ENCODE measurements at places on chromosomes 12 and 14. TPM values are rescaled to one million over a fixed set of nuclear protein-coding genes. Genes with fewer than 3 reads are reported as not detected.

- no peak for DNase-seq
Measured at GRCh38 chr14:89011355-89012281, 187.2 kb downstream of the TTC8 start.

AICDA gene
- total RNA-seq, result not detected

GRCh38 chr14:20333494-20333841 lies 389 bp upstream of the CCNB1IP1 start:
- no peak for DNase-seq

GRCh38 chr12:104443008-104443407 lies 13.7 kb upstream of the CHST11 start:
- no peak for DNase-seq

- DNase-seq, result no peak
Measured at GRCh38 chr12:51399891-51400290, 8.7 kb upstream of the GALNT6 start.

- DNase-seq, result no peak
Measured at GRCh38 chr14:32011225-32011624, 65.9 kb upstream of the ARHGAP5 start.

DNA sequence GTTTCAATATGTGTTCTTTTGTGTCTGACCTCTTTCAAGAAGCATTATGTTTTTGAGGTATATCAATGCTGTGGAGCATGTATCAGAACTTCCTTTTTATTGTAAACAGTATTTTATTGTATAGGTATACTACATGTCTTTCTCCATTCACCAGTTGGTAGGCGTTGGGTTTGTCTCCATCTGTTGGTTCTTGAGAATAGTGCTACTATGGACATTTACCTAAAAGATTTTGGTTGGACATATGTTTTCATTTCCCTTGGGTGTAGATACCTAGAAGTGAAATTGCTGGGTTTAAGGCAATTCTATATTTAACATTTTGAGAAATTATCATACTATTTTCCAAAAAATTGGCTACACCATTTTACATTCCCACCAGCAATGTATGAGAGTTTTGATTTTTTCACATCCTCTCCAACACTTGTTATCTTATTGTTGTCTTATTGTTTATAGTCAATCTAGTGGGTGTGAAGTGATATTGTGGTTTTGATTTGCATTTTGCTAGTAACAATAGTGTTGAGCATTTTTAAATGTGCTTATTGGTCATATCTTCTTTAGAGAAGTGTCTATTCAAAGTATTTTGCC lies 409.2 kb downstream of the IPO8 start:
- DNase-seq, result no peak

- no peak for DNase-seq
Measured at GRCh38 chr12:124279315-124279714, 15.6 kb upstream of the RFLNA start.

Data from activated T-cell treated with anti-CD3 and anti-CD28 coated beads, Interleukin-2, amount 50 U/mL, for 72 hours (primary cell).